Effector memory CD4-positive, alpha-beta T cell (primary cell): ENCODE measurements at places on chromosomes 5 and 9.
A peak's percentile ranks its signal among the peaks of the same experiment; 100 is the strongest.

DNA sequence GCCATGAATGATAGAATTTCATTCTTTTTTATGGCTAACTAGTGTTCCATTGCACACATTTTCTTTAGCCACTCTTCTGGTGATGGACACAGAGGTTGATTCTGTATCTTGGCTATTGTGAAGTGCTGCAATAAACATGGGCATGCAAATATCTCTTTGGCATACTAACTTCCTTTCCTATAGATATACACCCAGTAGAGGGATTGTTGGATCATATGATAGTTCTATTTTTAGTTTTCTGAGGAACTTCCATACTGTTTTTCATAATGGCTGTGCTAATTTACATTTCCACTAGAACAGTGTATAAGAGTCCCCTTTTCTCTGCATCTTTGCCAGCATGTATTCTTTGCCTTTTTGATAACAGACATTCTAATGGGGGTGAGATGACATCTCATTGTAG is 50.4 kb upstream of the CDK5RAP2 start:
- no peak overlapping the region for H3K27ac ChIP-seq
- no peak for DNase-seq
- H3K27me3 ChIP-seq, result no peaks in the 10 kb centered on the region
- H3K36me3 ChIP-seq, result no peaks in the 10 kb centered on the region
- no peak overlapping the region for H3K4me3 ChIP-seq

DNA sequence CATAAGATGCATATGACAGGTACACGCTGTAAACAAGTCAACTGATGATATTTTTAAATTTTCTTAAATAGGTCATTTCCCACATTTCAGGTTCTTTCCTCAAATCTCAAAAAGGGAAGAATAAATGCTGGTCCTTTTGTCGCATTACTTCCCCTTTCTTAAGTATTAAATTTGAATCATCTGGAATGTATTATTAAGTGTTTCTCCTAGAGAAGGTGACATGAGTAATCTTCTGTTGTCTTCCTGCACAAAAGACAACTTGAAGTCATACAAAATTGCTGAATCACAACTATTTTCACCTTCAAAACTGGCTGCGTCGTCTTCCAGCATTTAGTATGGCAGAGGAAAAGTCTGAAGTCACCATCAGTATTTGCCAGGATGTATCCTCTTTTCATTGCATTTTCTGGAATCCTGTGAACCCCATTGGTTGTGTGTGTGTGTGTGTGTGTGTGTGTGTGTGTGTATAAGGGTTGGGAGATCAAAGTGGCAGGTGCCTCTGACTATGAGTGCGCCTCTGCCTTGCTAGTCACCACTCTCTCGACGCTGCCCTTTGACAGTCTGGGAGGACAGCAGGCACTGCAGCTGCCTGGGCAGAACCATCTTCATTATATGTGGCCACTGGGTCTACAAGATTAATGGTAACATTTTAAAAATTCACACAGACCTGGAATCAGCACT is 86.9 kb downstream of the MVB12B start:
- no peak overlapping the region for H3K4me3 ChIP-seq
- no peak overlapping the region for H3K27ac ChIP-seq
- peaks cover 10% of the 10 kb centered on the region for H3K4me1 ChIP-seq
- no peak for DNase-seq
- no peaks in the 10 kb centered on the region for H3K36me3 ChIP-seq

- no peak overlapping the region for H3K27ac ChIP-seq
- no peak for DNase-seq
- H3K27me3 ChIP-seq, result no peaks in the 10 kb centered on the region
These were observed 264.5 kb downstream of the MCTP1 start for GRCh38 chr5:95020345-95020744.

DNA sequence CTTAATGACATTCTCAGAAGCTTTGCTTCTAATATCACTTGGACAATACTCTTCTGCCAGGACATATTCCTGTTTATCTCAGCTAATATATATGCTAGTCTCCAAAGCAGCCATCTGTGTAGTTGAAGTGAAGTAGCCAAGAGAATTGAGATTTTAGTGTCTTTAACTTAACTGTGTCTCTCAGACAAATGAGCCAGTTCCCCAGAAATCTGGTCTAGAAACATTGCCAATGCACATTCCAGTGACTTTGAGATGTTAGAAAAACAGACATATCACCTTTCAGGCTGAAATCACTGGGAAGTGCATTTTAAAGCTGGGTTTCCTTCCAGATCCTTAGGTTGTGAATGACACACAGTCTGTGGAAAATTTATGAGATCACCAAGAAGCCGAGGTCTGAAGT is 114.6 kb downstream of the MTX3 start:
- no peak overlapping the region for H3K4me3 ChIP-seq
- peaks cover 4% of the 10 kb centered on the region for H3K27me3 ChIP-seq
- no peaks in the 10 kb centered on the region for H3K4me1 ChIP-seq
- no peak overlapping the region for H3K27ac ChIP-seq
- H3K36me3 ChIP-seq, result no peaks in the 10 kb centered on the region

DNA sequence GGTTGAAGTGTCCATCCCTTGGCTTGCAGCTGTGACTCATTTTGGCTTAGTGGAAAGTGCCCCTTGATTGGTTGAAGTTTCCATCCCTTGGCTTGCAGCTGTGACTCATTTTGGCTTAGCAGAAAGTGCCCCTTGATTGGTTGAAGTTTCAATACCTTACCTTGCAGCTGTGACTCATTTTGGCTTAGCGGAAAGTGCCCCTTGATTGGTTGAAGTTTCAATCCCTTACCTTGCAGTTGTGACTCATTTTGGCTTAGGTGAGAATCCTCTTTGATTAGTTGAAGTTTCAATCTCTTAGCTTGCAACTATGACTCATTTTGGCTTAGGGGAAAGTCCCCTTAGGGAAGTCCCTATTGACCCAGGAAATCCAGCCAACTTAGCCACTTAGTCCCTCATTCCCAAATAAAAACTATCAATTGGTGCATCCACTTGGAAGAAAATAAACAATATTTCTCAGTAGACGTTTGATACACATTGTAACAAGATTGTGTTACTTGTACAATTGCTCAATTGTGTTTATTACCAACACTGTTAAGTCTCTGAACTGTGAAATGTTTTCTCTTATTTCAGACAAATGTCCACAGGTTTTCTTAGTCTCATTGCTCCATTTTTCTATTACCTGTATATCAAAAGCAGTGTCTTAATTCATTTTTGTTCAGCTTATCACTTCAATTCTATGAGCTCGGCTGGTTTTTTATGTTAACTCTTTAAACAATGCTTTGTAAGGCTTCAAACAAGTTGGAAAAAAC is 2308.8 kb upstream of the ACO1 start:
- no peak overlapping the region for H3K27ac ChIP-seq
- H3K27me3 ChIP-seq, result no peaks in the 10 kb centered on the region
- no peak overlapping the region for H3K4me3 ChIP-seq
- peak; percentile 3 for DNase-seq
- H3K4me1 ChIP-seq, result no peaks in the 10 kb centered on the region

DNA sequence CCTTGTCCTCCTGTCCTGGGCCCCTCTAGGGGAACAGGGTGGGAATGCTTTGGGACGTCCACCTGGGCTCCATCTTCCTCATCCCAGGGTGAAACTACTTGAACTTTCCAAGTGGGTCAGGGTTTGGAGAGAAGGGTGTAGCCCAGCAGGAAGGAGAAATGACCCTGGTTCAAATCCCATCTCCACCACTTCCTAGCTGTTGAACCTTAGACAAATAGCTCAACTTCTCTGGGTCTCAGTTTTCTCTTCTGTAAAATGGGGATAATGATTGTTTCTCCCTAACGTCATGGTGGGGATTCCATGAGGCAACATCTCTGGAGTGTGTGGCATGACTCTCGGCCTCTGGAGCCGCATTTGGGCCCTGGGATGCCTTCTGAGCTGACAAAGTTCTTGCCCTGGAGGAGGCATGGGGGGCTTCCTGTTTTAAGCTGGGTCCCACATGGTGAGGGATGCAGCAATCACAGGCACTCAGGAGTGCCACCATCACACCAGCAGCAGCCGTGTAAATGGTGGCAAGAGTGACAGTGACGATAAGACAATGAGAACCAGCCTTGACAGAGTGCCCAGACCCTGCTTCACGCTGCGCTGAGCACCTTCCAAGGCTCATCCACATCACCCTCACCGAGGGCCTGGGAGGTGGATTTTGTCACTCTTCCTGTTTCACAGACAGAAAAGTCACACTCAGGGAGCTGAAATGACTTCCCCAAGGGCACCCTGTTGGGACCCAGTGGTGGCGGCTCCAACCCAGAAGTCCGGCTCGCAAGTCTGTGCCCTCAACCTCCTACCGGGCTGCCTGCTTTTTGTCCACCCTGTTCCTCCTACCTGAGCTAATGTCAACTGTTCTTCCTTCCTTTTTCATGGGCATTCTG is 69.5 kb upstream of the IER5L start:
- H3K36me3 ChIP-seq, result no peaks in the 10 kb centered on the region
- no peak overlapping the region for H3K4me3 ChIP-seq
- no peaks in the 10 kb centered on the region for H3K4me1 ChIP-seq
- H3K27me3 ChIP-seq, result no peaks in the 10 kb centered on the region
- H3K27ac ChIP-seq, result no peak overlapping the region

DNA sequence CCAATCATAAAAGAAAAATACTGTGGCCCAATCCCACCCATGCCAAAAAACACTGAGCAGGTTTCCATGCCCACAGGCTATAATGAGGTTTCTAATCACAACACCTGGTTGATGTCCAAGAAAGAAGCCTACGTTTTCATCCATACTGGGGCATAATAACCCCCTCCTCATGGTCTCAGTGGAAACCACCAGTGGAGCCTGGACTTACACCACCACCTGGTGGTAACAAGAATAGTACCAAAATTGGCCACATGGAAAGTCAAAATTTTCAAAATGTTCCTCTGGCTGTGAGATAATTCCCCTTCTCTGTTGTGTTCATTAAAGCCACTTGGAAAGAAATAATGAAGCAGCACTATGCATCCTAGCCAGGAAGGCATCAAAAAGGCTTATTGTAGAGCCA is 687.3 kb upstream of the ST8SIA4 start:
- no peaks in the 10 kb centered on the region for H3K27me3 ChIP-seq
- H3K27ac ChIP-seq, result no peak overlapping the region
- H3K4me3 ChIP-seq, result no peak overlapping the region

DNA sequence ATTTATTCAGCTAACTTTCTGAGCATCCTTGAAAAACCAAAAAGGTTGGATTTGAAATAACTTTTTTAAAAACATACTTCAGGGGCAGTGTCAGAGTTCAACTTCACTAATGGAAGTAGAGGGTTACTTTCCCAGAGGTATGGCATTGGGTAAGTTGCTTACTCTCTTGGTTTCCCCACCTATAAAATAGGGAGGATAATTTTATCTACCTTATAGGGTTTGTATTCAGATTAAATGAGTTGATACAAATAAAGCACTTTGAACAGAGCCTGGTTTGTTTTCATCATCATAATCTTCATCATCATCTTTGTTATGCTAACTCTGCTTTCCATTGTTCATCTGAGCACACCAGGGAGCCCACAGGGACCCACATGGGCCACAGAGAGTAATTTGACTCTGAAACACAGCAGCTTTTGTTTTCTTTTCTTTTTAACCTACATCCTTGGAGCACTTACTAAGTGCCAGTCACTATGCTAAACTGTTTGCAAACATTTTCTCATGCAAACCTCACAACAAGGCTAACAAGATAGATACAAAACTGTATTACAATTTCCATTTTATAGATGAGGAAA is 179.1 kb upstream of the SLC24A2 start:
- no peak for DNase-seq
- H3K36me3 ChIP-seq, result no peaks in the 10 kb centered on the region
- no peaks in the 10 kb centered on the region for H3K4me1 ChIP-seq
- H3K4me3 ChIP-seq, result no peak overlapping the region

GRCh38 chr9:108863891-108864290 is 1.8 kb downstream of the ACTL7A start:
- no peak overlapping the region for H3K27ac ChIP-seq
- H3K36me3 ChIP-seq, result peaks cover 6% of the 10 kb centered on the region
- H3K4me3 ChIP-seq, result no peak overlapping the region
- H3K4me1 ChIP-seq, result no peaks in the 10 kb centered on the region

DNA sequence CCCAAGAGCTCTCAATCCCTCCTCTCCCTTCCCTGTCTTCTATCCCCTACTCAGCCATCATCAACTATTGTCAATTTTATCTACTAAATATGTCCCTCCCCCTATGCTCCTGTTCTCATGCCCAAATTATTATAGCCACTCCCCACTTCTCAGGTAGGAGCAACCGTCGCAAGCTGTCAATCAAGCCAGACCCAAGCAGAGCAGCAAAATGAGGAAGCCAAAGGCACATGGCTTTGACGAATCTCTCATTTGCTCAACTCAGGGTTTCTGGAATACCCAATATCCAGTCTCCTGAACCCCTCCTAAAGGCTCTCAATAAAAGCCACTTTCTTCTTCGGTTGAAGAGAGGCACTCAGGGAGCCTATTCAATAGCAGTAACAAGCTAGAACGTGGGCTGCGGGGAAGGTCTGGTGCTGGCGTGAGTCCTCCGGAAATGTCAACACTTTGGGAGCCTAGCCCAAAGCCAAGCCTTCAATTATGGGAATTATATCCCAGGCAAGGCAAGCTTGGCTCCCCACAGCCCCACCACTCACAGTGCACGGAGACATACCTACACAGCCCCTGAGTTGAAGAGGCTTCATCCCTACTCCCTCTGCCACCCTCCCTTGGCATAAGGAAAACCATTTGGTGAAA is 47.7 kb downstream of the SIL1 start:
- no peaks in the 10 kb centered on the region for H3K27me3 ChIP-seq
- H3K36me3 ChIP-seq, result no peaks in the 10 kb centered on the region
- no peak overlapping the region for H3K4me3 ChIP-seq
- no peak overlapping the region for H3K27ac ChIP-seq

GRCh38 chr9:126862104-126862761 is 1.8 kb downstream of the ZBTB34 start:
- no peaks in the 10 kb centered on the region for H3K36me3 ChIP-seq
- peaks cover 13% of the 10 kb centered on the region for H3K4me1 ChIP-seq
- H3K27me3 ChIP-seq, result no peaks in the 10 kb centered on the region
- no peak for DNase-seq
- H3K4me3 ChIP-seq, result no peak overlapping the region

GRCh38 chr5:60685028-60685427 is 14.9 kb downstream of the DEPDC1B start:
- no peak for DNase-seq
- H3K4me3 ChIP-seq, result no peak overlapping the region
- no peaks in the 10 kb centered on the region for H3K27me3 ChIP-seq
- no peaks in the 10 kb centered on the region for H3K36me3 ChIP-seq
- H3K27ac ChIP-seq, result no peak overlapping the region

GRCh38 chr5:89313804-89314588 is 431.0 kb upstream of the MEF2C start:
- no peak for DNase-seq
- H3K4me3 ChIP-seq, result no peak overlapping the region
- no peaks in the 10 kb centered on the region for H3K36me3 ChIP-seq
- H3K27me3 ChIP-seq, result no peaks in the 10 kb centered on the region
- H3K4me1 ChIP-seq, result no peaks in the 10 kb centered on the region
- H3K27ac ChIP-seq, result no peak overlapping the region

DNA sequence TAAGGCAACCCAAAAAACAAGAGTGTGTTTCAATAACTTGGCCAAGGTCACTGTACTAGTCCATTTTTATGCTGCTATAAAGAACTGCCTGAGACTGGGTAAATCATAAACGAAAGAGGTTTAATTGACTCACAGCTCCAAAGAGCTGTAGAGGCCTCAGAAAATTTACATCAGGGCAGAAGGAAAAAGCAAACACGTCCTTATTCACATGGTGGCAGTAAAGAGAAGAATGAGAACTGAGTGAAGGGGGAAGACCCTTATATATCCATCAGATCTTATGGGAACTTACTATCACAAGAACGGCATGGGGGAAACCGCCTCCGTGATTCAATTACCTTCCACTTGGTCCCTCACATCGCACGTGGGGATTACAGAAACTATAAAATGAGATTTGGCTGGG is 64.3 kb upstream of the CAMK4 start:
- H3K27me3 ChIP-seq, result no peaks in the 10 kb centered on the region
- H3K4me3 ChIP-seq, result no peak overlapping the region
- no peaks in the 10 kb centered on the region for H3K4me1 ChIP-seq
- DNase-seq, result no peak
- no peak overlapping the region for H3K27ac ChIP-seq
- H3K36me3 ChIP-seq, result no peaks in the 10 kb centered on the region
